ENCODE measurements at places on chromosomes 5 and 9. TPM values are rescaled to one million over a fixed set of nuclear protein-coding genes. Genes with fewer than 3 reads are reported as not detected.

GRCh38 chr5:172582940-172583339 is 58.1 kb upstream of the NEURL1B start:
- no peak for DNase-seq

TUSC1 gene
- total RNA-seq = 1.9 TPM

DNA sequence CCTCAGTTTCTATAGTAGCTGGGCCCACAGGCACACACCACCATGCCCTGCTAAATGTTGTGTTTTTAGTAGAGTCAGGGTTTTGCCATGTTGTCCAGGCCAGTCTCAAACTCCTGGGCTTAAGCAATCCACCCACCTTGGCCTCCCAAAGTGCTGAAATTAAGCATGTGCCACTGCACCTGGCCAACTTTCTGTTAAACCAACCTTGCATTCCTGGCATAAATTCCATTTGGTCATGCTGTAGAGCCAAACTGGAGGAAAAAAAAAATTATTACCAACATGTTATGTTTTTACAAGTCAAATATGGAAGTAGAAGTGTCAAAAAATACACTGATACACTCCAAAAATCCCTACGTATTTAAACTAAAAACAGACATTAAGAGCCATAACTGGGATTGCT is 54.1 kb downstream of the ERMP1 start:
- DNase-seq = no peak

DIRAS2 gene
- 0.27 TPM for total RNA-seq

KIF4B gene
- not detected for total RNA-seq

GRXCR2 gene
- not detected for total RNA-seq

GRCh38 chr5:117633093-117633492 is 1058.5 kb upstream of the SEMA6A start:
- DNase-seq = no peak

DNA sequence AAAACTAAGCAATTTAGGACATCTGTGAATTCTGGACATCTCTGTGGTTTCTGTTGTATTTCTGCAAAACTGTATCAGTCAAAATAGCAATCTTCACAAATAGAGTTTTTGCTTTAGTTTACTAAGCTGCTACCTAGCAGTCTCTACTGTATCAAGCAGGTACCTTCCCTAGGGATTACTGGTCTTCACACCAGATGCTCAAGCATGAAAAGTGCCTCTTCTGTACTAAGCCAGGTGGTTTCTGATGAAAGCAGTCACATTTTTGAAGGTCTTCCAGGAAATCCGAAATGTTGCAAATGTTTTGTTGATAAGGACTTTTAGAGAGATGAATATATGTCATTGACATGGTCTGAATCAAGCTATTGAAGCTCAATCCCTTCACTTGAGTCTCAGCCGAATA is 540.0 kb downstream of the KCTD16 start:
- no peak for DNase-seq

CDKN2B-AS1 gene
- 2.3 TPM for total RNA-seq

GRCh38 chr5:31153521-31153920 is 40.0 kb upstream of the CDH6 start:
- DNase-seq = no peak

- DNase-seq = peak; percentile 34
These were observed 19.0 kb downstream of the SPDL1 start for GRCh38 chr5:169602535-169602934.

BARHL1 gene
- not detected for total RNA-seq

LECT2 gene
- not detected for total RNA-seq

N4BP3 gene
- 0.75 TPM for total RNA-seq

DNA sequence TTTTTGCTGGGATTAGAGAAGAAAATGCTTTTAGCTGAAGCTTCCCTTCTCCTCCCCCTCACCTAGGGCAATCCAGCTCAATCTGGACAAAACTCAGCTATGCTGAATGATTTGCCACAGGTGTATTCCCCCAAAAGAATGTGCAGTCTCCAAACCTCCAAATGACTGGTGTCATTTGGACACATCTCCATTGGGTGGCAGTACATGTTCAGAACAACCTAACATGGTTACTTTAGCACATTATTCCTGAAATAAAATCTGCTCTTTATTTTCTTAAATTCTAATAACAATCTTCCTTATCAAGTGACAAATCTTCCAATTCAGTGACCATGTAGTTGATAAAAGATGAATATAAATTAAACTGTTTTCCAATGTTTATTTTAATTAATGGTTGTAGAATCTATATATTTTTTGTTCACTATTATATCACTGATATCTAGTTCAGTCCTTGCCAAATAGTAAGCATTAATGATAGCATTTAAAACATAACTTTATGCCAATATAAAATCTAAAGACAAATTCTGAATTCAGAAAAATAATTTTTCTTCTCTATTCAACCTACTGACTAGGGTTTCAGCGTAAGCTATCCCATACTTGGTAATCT is 61.3 kb upstream of the MOCS2 start:
- peak; percentile 12 for DNase-seq

SLC4A9 gene
- total RNA-seq = not detected

GRCh38 chr9:130626249-130626996 is 38.0 kb upstream of the PRDM12 start:
- DNase-seq = no peak

SAXO1 gene
- 0.10 TPM for total RNA-seq

GRCh38 chr9:90807006-90807405 is 5.4 kb downstream of the SYK start:
- DNase-seq = no peak

CAAP1 gene
- 16.7 TPM for total RNA-seq

DNA sequence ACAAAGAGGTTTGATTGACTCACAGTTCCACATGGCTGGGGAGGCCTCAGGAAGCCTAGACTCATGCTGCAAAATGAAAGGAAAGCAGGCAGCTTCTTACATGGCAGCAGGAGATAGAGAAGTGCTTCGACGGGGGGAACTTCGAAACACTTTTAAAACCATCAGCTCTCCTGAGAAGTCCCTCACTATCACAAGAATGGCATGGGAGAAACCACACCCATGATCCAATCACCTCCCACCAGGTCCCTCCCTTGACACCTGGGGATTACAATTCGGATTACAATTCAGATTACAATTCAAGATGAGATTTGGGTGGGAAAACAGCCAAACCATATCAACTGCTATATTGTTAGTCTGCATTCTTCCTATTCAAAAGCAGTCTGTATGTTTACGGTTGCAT is 322.3 kb upstream of the ISL1 start:
- DNase-seq = no peak

- DNase-seq = no peak
These were observed 89.5 kb downstream of the EGFLAM start for GRCh38 chr5:38347896-38348295.

DNA sequence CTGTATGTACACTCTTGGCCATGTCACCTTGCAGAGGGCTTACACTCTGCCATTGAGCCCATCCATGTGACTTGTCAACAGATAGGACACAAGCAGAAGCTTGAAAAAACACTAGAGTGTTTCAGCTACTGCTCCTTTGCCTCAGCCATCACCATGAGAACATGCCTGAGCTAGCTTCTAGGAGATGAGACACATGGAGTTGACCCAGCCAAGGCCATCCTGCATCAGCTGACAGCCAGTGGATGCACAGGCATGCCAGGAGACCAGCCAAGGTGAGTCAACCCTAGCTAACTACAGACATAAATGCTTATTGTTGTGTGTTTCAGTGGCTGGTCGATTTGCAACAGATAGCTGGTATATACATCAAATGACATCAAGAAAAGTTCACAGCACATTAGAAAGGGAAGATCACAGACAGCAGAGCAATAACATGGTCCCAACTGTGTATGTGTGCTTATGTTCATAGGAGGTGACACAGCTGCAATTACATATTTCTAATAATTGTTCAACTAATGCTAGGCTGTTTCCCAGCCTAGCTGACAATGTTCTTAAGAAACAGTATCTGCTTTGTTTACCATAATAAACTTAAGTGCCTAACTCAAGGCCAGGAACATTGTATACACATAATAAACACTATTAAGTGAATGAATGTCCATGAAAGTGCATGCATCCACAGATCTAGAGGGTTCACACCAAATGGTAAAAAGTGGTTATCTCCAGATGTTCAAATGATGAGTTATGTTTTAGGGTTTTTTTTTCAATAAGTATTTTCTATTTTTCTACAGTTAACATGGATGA is 105.7 kb downstream of the SPOCK1 start:
- DNase-seq = peak; percentile 39

LHX3 gene
- not detected for total RNA-seq

GRCh38 chr9:33430942-33431341 is 16.5 kb downstream of the AQP3 start:
- peak; percentile 42 for DNase-seq

LRRC19 gene
- total RNA-seq = not detected

IRX1 gene
- 0.14 TPM for total RNA-seq

- no peak for DNase-seq
These were observed 28.1 kb downstream of the TSTD2 start for GRCh38 chr9:97604901-97605645.

DNA sequence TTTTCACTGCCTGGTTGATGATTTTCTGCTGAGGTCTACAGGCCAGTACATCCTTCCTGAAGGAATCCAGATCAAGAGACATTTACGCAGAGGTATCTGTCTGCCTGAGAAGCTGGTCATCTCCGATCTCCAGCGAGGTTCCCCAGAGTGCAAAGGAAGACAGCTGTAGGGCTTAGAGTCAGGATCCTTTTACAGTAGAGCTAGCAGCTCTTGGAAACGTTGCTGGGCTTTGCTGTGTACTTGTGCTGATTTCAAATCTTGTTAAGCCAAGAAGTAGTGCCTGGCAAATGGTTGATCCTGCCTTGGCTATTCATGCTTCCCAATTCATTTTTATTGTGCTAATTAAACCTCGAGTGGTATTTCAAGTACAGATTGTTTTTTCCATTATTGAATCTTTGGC is 48.9 kb downstream of the NTRK2 start:
- DNase-seq = no peak

SMC2 gene
- total RNA-seq = 9.8 TPM

DNA sequence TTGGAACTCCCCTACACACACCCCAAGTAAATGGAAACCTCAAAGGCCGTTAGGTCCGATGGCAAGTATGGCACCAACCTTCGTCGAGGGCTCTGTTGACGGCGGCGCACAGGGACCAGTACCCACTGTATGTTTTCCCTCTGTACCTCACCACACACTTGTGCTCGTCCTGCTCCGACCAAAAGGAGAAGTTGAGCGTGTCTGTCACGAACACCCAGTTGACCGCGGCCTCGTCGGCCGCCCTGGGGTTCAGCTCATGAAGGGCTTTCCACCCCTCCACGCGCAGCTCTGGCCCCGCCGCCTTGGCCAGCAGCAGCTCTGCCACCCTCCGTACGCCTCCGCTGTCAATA is 24.0 kb downstream of the HNRNPK start:
- DNase-seq = no peak

OR2S2 gene
- total RNA-seq = not detected

DNA sequence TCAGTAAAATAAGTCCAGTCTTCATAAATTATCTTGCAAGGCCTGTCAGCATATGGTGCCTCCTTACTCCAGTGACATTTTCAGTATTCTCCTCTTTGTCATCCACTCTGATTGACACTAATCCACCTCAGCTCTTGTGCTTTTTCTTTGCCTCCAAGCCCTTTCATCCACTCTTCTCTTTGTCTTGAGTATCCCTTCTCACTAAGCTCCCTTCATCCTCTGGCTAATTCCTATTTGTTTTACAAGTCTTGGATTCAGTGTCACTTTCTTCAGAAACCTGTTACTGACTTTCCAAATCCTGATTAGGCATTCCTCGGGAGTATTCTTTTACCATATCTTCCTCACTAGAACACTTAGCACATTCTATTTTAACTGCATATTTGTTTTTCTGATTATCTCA is 100.6 kb upstream of the VCAN start:
- no peak for DNase-seq

DNA sequence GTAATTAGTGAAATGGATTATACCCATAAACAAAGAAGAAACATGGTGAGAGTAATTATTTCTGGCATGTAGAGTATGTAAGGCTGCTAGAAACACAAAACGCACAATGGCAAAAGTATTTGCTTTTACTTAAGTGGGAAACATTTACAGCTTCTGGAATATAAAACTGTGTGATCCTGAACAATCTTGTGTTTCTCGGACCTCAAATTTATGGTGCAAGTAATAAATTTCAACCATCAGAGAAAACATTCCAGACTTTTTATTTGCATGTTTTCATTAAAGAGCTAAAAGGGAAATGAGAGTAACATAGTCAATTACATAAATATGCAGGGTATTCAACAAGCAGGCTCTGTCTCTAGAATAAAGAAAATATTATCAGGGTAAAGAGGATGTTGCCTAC is 17.2 kb upstream of the PRR16 start:
- DNase-seq = peak; percentile 8

GPR151 gene
- not detected for total RNA-seq

REEP2 gene
- 16.0 TPM for total RNA-seq

All from astrocyte (in vitro differentiated cells and primary cell).